Cortex of kidney (tissue), 1 donor: ENCODE measurements at places on chromosomes 3 and 15.

- no peak for DNase-seq
Measured at GRCh38 chr3:16724487-16724886, 119.3 kb upstream of the DAZL start.

GRCh38 chr3:113541519-113541918 is 9.2 kb downstream of the SIDT1 start:
- DNase-seq, result no peak

- no peak for DNase-seq
Measured at GRCh38 chr3:169192643-169193042, 470.9 kb downstream of the MECOM start.

- DNase-seq, result no peak
Measured at GRCh38 chr3:179452176-179452564, 900 bp upstream of the GNB4 start.

- DNase-seq, result no peak
Measured at GRCh38 chr15:73918784-73919183, 7.5 kb upstream of the LOXL1 start.

GRCh38 chr3:72376956-72377710 is 471.1 kb downstream of the SHQ1 start:
- DNase-seq, result no peak
